ENCODE measurements at places on chromosomes 5 and 9.

GRCh38 chr5:56663523-56663922 lies 151.8 kb upstream of the MAP3K1 start:
- no peak for DNase-seq

- DNase-seq, result no peak
Measured at GRCh38 chr5:109089191-109089590, 320.6 kb downstream of the PJA2 start.

GRCh38 chr9:123527981-123528380 lies 172.0 kb downstream of the CRB2 start:
- DNase-seq, result no peak

- no peak for DNase-seq
Measured at GRCh38 chr5:65268525-65268924, 213.2 kb downstream of the ADAMTS6 start.

DNA sequence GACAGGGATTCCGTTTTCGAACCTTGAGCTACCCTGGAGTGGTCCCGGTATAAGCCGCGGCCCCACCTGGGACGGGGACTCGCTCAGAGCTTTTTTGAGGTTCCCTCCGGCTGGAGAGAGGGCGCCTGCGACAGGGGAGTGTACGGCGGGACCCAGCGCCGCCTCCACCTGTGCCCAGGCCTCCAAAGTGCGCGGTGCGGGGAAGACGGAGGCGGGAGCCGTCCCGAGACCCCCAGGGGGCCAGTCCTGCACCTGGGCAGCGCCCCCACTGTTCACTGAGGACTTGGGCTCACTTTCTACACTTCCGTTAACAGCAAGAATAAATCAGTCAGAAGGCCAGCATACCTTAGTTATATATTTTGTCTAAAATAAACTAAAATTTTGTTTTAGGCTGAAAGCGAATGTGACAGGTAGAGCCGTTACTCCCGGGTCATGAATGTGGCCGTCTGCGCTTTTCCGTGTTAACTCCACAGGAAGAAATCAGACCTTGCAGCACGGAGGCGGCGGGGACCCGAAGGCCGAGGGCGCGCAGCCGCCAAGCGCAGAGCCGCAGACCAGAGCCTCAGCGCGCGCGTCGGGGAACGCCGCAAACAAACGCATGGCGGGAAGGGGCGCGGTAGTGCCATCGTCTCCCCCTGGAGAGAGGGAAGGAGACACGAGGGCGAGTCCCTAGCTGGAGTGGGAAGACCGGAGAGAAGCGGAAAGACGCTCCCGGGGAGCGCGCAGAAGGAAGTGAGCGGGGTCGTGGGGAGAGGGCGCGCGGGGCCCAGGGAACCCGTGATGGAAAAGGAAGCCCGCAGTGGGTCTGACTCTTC lies 14.1 kb downstream of the TRIM7 start:
- DNase-seq, result no peak

- no peak for DNase-seq
Measured at GRCh38 chr9:133658442-133659431, 22.6 kb downstream of the DBH start.

- no peak for DNase-seq
Measured at GRCh38 chr5:174801798-174802197, 77.4 kb downstream of the MSX2 start.

DNA sequence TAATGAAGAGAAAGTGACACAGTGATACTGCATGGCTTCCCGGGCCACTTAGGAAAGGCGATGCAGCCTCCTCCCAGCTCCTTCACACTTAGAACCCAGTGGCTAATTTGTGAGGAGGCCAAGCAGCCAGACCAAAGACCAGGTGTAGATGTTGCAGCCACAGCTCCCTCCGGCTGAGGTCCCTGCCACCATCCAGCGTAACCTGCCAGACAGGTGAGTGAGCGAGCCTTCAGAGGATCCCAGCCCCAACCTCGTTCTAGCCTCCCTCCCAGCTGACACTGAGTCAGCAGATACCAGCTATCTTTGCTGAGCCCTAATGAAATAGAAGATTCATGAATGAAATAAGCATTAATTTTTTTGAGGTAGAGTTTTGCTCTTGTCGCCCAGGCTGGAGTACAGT lies 59.7 kb downstream of the COL23A1 start:
- DNase-seq, result no peak

DNA sequence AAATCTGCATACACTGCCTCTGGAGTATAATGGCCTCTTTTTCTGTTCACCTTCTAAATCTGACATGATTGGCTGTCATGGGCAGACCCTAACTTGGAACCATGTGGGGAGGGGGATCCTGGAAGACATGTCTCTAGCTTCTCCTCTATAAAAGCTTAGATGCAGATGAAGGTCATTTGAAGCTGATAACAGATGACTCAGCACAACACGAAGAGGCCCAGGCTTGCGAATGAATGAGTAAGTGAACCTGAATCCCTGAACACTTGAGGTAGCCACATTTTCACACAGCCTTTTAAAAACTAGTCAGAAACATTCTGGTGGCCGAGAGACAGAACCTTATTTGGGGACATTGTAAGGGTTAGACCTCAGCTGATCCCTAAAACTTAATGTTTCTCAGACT lies 282.6 kb downstream of the ELAVL2 start:
- DNase-seq, result no peak

GRCh38 chr9:16715404-16715803 lies 155.1 kb downstream of the BNC2 start:
- DNase-seq, result no peak

DNA sequence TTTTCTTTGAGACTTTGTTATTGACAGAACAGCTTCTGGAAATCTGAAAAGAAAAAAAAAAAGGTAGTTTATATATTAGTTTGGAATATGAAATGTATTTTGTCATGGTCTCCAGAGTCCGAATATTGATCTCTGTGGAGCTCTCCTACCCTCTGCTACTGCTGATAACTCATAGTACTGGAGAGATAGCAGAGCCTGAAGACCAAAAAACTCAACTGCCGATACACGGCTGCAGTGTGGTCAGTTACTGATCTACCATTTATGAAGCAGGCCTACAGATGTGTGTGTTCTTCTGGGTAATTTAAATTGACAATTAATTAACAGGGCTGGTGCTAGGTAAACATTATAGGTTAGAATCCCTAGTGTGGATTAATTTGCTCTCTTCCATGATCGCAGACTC lies 3.8 kb upstream of the FAM120A start:
- DNase-seq, result no peak

DNA sequence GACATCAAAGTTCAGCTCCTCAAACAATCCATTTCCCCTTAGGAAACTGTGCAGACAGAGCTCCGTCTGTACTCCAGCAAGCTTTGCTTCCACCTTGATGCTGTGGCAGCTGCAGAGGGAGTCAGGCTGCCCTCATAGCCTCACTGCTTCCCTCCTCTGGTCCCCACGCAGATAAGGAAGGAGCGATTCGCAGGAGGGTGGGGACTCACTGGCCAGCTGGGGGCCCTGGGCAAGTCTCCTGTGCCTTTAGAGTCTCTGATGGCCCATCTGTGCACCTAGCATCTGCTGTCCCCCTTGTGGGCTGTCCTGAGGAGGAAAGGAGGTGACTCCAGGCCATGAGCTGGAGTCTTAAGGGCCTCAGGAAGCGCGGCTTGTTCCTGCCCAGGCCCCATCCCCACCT lies 121.5 kb downstream of the ENTREP1 start:
- no peak for DNase-seq

- DNase-seq, result no peak
Measured at GRCh38 chr5:170070556-170071412, 34.9 kb upstream of the FOXI1 start.

DNA sequence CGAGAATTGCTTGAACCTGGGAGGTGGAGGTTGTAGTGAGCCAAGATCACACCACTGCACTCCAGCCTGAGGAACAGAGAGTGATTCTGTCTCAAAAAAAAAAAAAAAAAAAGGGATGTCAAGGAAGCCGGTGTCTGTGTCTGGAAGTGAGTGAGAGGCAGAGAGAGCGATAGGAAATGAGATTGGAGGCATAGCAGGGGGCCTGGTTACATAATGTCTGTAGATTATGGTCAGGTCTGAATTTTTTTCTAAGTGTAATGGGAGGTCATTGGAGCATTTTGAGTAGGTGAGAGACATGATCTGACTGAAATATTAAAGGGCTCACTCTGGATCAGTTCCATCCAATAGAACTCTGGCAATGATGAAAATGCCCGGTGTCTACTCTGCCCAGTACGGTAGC lies 40.4 kb upstream of the CTNNA1 start:
- DNase-seq, result no peak

DNA sequence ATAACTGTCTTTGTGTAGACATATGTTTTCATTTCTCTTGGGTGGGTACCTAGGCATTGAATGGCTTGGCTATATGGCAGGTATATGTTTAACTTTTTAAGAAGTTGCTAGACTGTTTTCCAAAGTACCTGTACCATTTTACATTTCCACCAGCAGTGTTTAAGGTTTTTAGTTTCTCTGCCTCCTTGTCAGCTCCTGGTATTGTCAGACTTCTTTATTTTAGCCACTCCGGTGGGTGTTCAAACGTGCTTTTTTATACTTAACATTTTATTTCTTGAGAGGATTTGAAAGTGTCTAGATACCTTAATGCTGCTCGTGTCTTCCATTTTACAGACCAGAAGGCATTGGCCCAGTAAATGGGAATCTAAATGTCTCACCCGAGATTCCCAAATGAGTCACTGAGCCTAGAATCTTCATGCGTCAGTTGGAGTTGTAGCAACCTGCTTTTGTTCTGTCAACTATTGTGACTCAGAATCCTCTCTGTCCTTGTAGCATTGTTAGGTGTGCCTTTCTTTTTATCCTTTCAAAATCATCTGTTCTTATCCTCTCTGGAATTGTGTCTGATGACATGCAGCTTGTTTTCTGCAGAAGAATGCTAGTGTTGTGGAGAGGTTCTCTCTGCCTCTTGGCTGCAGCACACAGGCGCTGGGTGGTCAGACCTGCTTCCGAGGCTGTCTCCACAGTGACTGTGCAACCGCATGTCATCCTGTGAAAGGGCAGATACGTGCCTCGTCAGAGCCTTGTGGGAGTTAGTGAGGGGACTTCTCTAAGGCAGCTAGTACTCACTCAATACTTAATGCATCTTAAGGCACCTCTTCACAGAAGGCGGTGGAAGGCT lies 291.8 kb downstream of the AOPEP start:
- DNase-seq, result no peak

GRCh38 chr9:115171921-115172388 lies 54.0 kb upstream of the TNC start:
- no peak for DNase-seq

GRCh38 chr9:100939636-100940035 lies 88.9 kb upstream of the PLPPR1 start:
- no peak for DNase-seq

- no peak for DNase-seq
Measured at GRCh38 chr5:110096419-110096818, 406.7 kb downstream of the MAN2A1 start.

GRCh38 chr9:81465468-81466011 lies 223.8 kb downstream of the TLE1 start:
- no peak for DNase-seq

DNA sequence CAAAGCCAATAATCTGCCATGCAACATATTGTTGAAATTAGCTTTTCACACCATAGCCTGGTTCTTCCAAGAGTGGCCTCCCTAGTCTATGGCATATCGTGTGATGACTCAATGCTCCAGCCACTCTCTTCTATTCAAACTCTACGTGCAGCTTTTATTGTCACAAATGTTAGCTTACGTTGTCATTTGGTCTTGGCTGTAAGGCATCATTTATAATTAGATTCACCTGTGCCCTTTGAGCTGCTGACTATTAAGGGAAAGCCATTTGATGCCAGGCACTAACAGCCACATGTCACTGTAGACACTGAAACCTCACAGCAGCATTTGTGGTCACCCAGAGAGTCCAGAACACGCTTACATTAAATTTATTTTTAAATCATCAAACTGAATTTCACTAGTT lies 66.8 kb downstream of the APBA1 start:
- DNase-seq, result no peak

DNA sequence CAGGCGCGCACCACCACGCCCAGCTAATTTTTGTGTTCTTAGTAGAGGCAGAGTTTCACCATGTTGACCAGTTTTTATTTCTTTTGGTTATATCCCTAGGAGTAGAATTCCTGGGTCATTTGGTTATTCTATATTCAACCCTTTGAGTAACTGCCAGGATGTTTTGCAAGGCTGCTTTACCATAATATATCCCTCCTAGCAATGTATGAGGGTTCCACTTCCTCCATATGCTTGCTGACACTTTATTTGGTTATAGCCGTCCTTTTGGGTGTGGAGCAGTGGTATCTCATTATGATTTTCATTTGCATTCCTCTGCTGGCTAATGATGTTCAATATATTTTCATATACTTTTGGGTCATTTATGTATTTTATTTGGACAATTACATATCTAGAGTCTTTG lies 81.2 kb downstream of the RAB24 start:
- DNase-seq, result no peak

GRCh38 chr9:93264338-93265125 lies 80.6 kb downstream of the WNK2 start:
- DNase-seq, result no peak

DNA sequence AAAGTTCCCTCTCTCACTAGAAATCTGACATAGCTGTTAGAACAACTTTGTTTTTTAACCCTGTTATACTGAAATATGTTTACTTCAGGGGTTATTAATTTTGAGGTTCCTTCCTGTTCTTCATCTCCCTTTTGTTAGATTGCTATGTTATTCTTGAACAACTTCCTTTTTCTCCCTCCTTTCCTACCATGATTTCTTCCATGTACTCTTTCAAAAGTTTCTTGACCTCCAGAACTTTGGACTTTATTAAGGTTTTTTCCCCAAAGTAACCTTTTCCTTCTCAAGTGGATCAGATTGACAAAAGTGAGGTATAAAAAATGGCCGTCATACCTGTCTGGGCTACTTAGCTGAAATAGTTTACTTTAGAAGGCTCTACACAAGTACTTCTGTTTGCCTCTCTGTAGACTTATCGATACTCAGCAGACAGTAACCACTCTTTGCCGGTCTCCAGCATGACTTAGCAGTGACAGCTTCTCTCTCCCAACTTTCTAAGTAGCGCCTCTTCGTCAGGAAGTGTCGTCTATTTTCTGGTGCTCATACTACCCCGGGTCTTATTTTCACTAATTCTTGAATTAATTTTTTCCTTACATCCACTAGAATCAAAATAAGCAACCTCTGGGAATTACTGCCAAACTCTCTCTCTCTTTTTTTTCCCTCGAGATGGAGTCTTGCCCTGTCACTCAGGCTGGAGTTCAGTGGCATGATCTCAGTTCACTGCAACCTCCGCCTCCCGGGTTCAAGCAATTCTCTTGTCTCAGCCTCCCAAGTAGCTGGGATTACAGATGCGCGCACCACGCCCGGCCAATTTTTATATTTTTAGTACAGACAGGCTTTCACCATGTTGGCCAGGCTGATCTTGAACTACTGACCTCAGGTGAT lies 19.7 kb downstream of the NFIL3 start:
- DNase-seq, result no peak

GRCh38 chr9:20095430-20096092 lies 306.7 kb upstream of the SLC24A2 start:
- DNase-seq, result no peak

DNA sequence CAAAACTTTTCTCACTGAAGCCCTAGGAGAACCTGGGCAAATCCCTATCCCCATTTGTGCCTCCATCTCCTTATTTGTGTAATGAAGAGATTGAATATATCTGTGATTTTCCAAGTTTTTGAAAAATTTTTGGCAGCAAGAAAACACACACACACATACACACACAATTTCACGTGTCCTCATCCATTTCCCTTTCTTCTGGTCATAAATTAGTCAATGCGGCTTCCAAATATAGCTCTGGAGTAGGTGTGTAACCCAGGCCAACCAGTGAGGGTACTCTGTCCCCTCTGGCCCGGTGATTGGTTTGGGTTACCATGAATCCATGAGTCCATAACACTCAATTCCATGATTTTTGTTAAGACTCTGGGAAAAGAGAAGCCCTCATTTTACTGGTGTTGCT lies 12.7 kb downstream of the CSF1R start:
- no peak for DNase-seq

Data from activated CD8-positive, alpha-beta memory T cell treated with anti-CD3 and anti-CD28 coated beads for 1 hour (primary cell).